ENCODE measurements at places on chromosomes 7 and 10.
A peak's percentile ranks its signal among the peaks of the same experiment; 100 is the strongest.

GRCh38 chr10:26357203-26357602, 80.9 kb upstream of the APBB1IP start:
- DNase-seq: no peak

GRCh38 chr7:96016056-96016586, 243.8 kb downstream of the DYNC1I1 start:
- no peak for DNase-seq

- no peak for DNase-seq
Measured at GRCh38 chr7:51351661-51352060, 35.1 kb upstream of the COBL start.

- no peak for DNase-seq
Measured at GRCh38 chr10:100970076-100970913, 991 bp downstream of the SEMA4G start.

- DNase-seq: no peak
Measured at GRCh38 chr7:42174391-42174912, 62.6 kb downstream of the GLI3 start.

- no peak for DNase-seq
Measured at GRCh38 chr7:24715661-24716479, 41.4 kb downstream of the GSDME start.

- DNase-seq: no peak
Measured at GRCh38 chr10:80172896-80173295, 32.4 kb downstream of the ANXA11 start.

GRCh38 chr7:17299483-17299991, 1.1 kb downstream of the AHR start:
- DNase-seq: no peak

- DNase-seq: no peak
Measured at GRCh38 chr10:119270762-119271366, 63.5 kb downstream of the GRK5 start.

- no peak for DNase-seq
Measured at GRCh38 chr7:28669330-28669729, 257.0 kb downstream of the CREB5 start.

DNA sequence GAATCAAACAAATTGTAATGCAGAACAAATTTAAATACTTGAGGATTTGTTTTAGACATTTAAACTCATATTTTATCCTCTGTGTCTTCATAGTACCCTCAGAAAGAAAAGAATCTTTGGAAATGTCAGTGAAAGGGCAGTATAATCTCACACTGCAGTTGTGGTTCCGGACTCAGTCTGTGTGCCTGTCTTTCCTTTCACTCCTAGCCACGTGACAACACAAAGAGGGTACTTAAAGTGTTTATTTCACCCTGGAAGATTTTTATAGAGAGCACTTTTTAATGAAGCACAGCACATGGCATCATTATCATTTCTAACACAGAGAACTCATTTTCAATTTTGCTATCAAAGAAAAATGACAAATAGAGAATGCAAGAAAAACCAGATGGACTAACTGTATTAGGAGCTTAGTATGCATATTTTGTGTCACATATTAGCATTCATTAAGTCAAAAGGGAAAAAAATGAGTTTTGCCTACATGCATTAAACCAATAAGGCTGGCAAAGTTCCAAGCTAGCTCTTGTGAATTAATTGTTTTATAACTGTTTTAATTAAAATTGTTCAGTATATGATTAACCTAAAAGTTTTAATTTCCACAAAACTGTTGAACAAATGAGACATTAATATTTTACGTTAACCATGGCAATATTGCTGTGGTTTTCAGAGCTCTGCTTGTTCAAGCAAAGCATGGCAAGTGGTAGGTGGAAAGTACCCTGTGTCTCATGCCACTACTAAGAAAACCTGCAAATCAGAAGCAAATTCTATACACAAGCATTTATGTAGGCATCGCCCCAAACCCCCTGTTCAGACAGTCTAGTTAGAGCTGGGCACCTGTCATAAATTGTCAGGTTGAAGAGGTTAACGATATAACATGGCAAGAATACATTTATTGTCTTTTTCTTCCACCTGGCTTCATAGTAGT, 65.9 kb downstream of the AUTS2 start:
- no peak for DNase-seq

DNA sequence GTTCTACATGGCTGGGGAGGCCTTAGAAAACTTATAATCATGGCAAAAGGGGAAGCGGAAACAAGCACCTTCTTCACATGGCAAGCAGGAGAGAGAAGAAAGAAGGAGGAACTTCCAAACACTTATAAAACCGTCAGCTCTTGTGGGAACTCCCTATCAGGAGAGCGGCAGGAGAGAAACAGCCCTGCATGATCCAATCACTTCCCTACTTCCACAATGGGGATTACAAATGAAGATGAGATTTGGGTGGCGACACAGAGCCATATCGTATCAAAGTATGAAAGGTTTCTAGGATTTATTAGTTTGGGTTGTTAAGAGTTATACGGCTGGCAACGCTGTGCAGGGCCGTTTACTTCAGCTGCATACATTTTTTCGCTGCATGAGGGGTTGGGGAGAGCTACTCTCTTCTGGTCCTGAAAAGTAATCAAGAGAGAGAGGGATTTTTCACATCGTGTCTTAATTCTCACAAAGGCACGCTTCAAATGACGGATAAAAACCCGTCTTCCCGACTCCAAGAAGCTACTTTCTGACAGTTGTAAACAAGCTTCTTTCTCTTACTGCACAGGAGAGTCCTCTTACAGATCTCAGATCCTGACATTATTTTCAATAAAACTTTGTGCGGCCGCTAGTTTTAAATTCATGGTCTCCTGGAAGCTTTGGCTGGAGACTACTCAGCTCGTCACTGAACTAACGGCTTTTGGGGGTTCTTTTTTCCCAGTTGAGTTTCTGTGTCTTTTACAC, 751 bp upstream of the GTPBP10 start:
- DNase-seq: no peak

GRCh38 chr10:120262857-120263547, 194.0 kb upstream of the PLPP4 start:
- DNase-seq: no peak

DNA sequence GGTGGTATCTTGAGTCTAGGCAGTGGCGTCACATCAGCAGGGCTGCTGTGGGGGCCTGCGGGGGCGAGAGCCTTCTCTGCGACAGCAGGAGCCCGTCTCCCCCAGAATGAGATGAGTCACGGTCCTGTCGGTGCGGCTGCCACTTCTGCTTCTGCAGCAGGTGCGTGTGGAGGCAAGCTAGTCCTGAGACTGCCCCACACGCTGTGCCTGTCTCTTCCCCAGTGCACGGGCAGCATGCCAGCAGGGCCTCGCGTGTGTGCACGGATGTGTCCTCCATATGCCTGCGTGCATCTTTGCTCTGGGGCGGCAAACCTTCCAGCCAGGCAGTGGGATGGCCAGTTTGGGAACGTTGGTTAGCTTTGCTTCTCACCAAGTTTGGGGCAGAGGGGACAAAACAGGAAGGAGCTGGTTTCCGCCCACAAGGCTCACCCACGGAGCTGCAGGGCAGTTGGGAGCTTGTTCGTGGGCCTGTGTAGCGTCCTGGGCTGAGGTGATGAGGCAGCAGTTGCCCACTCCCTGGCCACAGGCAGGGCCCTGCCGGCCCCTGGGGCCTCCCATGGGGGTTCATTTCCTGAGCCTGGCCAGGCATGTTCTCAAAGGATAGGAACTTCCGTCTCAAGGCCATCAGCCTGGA, 60.8 kb upstream of the PPIF start:
- DNase-seq: peak; percentile 54

DNA sequence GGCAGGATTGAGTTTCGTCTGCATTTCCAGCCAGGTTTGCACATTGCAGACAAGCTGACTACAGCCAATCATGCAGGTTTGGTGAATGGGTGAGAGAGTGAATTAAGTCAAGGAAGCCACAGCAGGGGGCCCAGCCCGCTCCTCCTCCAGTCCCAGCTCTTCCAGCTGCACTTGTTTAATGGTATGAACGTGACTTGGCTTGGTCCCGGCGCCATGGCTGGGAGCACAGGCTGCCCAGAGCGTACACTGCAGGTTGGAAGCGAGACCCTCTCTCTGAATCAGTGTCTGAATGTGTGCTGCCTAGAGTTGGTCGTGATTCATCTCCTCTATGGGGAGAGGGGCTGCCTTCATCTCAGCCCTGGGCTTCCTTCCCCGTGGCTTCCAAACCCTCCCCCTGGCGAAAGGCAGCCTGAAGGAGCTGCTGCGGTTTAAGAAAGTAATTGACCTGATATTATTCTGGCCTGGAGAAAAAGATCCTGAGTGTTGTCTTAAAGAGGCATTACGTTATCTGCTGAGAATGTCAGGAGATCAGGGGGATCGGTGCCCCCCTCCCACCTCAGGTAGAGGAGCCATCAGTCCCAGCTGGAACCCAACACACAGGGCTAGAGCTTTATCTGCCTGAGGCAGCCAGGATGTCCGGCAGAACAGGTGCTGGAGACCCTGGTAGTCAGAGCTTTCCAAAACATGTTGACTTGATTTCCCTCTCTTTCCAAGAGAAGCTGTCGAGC, 132.1 kb downstream of the COL26A1 start:
- no peak for DNase-seq

DNA sequence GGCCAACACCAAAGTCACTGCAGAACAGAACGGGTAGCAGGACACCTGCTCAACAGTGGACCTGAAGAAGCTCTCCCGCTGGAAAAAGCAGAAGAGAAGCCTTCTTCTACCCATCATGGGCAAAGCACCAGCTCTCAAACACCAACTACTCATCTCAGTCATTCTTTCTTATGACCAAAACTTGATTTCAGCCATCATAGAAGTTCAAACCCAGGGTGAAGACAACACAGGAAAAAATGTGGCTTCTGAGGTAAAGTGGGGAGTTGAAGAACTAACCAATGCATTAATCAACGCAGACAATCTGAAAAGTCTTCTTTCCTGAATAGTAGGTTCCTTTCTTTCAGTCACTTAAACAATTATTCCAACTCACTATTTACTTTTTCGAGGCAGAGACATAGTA, 83.3 kb downstream of the ELMO1 start:
- DNase-seq: no peak

- DNase-seq: no peak
Measured at GRCh38 chr10:45411607-45411940, 37.6 kb downstream of the ALOX5 start.

GRCh38 chr7:12738665-12739064, 51.2 kb downstream of the ARL4A start:
- no peak for DNase-seq

DNA sequence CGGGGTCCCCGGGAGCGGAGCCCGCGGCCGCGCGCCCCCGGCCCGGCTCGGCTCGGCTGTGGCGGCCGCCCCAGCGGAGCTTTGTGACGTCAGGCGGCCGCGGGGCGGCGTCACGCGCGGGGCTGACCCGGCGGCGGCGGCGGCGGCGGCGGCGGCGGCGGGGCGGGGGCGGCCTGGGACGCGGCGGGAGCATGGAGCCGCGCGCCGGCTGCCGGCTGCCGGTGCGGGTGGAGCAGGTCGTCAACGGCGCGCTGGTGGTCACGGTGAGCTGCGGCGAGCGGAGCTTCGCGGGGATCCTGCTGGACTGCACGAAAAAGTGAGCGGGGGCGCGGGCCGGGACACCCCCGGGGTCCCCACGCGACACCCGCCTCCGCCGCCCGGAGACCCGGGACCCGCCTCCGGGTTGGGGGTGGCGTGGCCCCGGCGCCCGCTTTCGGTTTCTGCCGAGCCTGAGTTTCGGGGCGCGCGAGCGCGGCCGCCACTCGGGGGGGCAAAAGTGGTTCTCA, at the start of gene PWWP2B:
Gene PWWP2B (plus strand): TSS at position 165 of the 506 bp plus-strand sequence. CDS start 27 bp downstream, at position 192.
- no peak for DNase-seq

DNA sequence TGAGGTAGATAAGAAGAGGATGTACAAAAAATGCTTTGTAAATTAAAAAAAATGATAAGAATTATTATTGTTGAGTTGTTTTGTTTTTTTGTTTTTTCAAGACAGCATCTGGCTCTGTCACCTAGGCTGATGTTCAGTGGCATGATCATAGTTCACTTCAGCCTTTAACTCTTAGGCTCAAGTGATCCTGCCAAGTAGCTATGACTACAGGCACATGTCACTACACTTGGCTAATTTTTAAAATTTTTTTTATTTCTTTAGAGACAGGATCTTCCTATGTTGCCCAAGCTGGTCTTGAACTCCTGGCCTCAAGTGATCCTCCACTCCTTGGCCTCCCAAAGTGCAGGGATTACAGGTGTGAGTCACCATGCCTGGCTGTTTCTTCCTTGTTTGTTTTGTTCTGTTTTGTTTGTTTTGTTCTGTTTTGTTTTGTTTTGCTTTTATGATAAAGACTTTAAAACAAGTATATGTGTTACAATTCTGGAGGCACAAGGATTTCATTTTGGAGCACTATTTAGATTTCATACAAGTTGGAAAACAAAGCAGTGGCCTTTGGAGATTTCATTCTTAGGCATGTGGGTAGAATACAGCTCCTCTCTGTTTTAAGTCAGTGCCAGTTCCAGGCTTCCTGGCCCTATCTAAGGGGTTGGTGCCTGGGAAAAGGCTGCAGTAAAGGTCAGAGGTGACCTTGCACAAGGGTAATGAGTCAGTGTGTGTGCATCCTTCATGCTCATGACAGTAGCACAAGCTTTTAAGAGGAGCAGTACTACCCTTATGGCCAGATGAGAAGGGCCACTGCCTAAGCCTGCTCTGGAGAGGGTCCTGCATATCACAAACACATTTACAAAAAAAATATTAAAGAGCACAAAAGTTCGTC, 17.9 kb downstream of the FGFBP3 start:
- no peak for DNase-seq

- no peak for DNase-seq
Measured at GRCh38 chr10:30637881-30638467, 8.4 kb upstream of the LYZL2 start.

- DNase-seq: no peak
Measured at GRCh38 chr7:129055861-129056464, 1.1 kb upstream of the TNPO3 start.

DNA sequence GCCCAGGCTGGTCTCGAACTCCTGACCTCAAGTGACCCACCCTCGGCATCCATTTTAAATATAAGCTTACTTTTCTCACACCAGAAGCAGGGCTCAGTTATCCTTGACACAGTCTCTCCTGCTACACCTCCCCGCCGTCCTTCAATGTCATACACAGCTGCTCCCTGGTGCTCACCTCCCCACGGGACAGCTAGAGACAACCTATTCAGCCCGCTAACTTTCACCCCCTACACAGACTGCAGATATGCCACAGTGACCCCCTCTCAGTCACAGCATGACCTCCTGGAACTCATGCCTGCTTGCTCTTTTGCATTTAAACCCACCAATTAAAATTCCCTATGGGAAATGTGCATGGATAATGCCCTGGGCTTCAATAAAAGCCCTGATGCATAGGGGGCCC, 44.2 kb upstream of the KCNMA1 start:
- no peak for DNase-seq
